GM13976 (cell line): ENCODE measurements at places on chromosomes 16 and 17.

- DNase-seq, result no peak
Measured at GRCh38 chr17:83180264-83180995, 101.0 kb downstream of the METRNL start.

DNA sequence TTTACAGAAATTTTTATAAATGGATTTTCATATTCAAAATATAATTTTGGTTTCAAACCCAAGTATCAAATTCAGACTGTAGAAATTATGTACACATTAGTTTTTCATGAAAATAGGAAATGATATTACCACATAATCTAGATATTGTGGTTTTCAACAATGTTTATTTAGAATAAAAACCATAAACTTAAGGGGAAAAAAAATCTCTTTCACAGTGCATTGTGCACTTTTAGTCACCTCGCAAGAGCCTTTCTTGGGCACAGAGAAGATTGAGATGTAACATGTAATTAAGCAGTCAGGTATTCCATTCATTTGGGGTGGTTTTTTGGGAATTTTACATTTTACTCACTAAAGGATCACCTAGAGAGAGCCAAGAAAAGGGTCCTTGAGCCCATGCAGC, 104.0 kb downstream of the TANC2 start:
- DNase-seq, result no peak

- DNase-seq, result no peak
Measured at GRCh38 chr17:48641541-48642058, 15.4 kb upstream of the HOXB9 start.

GRCh38 chr17:81471818-81472456, 40.7 kb downstream of the ACTG1 start:
- no peak for DNase-seq

DNA sequence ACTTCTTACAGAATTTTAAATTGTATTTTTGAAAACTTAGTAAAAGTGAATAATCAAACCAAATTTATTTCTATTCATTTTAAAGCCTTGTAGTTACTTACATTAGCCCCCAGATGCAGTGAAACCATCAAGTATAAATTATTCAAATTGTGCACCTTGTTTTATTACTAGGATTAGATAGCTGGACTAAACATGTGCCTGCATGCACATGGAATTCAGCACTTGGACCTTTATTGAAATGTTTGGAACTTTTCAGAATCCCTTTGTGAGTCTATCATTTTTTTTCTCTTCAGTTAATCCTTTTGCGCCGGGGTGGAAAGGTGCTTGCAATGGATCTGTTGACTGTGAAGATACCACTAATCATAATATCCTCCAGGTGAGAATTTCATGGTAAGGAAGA, 4.7 kb downstream of the ZPBP2 start:
- no peak for DNase-seq

- DNase-seq, result no peak
Measured at GRCh38 chr17:4769628-4770027, 2.1 kb upstream of the TM4SF5 start.

DNA sequence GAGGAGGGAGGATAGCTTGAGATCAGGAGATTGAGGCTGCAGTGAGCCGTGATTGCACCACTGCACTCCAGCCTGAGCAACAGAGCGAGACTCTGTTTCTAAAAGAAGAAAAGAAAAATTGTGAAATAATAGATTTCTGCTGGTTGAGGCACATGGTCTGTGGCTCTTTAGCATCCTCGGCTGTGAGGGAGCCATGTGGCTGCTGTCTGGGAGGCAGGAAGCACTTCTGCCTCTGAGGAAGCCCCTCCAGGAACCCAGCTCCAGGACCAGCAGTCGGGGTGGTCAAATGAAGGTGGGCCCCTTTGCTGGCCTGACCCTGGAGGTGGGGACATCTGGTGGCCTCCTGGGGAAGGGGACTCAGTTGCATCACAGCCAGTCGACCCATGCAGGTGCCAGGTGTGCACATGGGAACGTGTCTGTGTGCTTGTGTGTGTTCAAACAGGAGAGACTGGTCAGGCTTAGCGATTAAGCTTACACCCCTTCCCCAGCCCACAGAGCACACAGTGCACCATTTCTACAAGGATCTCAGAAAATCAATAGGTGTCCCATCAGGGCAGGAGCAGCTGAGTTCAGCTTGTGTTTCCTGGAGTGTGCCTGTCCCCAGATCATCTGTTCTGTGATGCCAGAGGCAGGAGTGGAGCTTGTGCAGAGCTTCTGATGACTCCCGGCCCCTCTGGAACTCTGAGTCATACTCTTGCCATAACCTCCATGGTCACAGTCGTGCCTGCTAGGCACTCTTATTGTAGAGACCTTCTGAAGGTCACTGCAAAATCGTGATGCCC, 24.3 kb upstream of the MGAT5B start:
- DNase-seq, result no peak

GRCh38 chr16:22726868-22727267, 87.1 kb upstream of the HS3ST2 start:
- no peak for DNase-seq

DNA sequence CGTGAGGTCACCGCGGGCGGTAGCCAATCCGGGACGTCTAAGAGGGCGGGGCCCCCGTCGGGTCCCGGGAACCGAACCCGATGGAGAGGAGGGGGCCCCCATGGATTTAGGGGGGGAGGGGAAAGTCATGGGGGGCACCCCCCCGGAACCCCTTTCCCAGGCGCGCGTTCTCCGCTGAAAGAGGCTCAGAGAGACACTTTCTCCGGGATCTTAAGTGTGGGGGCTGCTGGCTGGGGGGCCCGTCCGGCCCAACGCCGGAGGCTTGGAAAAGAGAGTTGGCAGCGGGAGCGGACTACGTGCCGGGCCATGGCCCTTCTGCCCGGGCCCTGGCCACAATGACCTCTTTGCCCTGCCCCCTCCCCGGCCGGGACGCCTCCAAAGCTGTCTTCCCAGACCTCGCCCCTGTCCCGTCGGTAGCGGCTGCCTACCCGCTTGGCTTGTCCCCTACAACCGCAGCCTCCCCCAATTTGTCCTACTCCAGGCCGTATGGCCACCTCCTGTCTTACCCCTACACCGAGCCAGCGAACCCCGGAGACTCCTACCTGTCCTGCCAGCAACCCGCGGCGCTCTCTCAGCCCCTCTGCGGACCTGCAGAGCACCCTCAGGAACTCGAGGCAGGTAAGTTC, at the start of gene DLX4:
Gene DLX4, plus strand, starts transcription at position 57 of the 626 bp plus-strand sequence. Its CDS starts 279 bp downstream, at position 336.
- peak; percentile 68 for DNase-seq

GRCh38 chr16:1563786-1564185, 30.3 kb downstream of the TMEM204 start:
- no peak for DNase-seq

- DNase-seq, result no peak
Measured at GRCh38 chr16:25311039-25311438, 53.4 kb upstream of the ZKSCAN2 start.

DNA sequence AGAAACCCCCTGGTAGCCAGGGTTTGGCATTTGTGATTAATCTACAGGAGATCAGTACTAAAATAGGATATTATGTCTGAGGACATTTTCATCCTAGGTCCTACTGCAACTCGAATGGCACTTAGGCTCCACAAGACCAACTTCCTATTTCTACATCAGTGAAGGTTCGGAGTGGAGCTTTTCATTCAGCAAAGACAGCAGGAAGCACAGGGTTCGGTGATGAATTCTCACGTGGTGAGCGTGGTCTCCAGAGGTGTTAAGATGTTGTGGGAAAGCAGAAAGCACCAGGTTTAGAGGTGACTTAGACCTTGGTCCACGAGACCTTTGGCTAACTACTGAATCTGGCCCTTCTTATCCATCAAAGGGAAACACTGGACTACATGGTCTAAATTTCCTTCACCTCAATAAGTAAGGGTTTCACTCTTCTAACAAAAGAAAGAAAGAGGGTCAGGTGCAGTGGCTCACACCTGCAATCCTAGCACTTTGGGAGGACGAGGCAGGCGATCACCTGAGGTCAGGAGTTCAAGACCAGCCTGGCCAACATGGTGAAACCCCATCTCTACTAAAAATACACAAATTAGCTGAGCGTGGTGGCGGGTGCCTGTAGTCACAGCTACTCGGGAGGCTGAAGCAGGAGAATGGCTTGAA, 13.9 kb upstream of the HELZ start:
- no peak for DNase-seq

GRCh38 chr17:58421711-58422110, 4.4 kb upstream of the RNF43 start:
- no peak for DNase-seq

GRCh38 chr16:84643180-84643583, 5.1 kb upstream of the KLHL36 start:
- DNase-seq, result no peak

DNA sequence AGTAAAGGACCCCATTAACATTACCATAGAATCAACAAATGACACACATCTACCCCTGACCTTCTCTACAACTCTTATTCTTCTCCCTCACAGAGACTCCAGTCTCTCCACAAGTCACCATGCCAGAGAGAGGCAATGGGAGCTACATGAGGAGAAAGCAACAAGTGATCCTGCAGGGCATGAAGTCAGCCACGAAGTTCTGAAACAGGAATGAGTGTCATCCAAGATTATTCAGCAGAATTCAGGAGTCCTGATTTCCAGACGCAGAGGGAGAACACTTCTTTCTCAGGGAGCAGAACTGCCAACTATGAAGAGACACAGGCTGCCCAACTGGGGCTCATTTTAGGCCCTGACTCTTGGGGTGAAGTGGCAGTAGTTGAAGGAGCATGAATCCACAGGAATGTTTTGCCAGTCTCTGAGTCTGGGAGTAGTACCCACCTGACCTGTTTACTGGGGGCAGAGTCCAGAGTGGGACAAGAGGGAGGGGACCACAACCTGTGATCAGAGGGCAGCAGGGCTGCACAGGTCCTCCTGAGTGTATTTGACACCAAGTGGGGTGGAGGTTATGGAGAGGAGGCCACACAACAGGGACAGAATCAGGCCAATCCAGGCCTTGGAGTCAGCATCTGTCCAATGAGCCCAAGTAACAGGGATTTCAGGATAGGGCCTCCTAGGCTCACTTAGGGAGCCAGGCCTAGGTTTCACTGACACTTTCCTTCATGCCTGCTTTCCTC, 2.4 kb upstream of the MTMR4 start:
- DNase-seq, result no peak

- DNase-seq, result peak; percentile 94
Measured at GRCh38 chr17:50547035-50547735, at the start of gene SPATA20. SPATA20 (plus strand) TSS chr17:50547174; CDS start chr17:50547209, 35 bp downstream.

DNA sequence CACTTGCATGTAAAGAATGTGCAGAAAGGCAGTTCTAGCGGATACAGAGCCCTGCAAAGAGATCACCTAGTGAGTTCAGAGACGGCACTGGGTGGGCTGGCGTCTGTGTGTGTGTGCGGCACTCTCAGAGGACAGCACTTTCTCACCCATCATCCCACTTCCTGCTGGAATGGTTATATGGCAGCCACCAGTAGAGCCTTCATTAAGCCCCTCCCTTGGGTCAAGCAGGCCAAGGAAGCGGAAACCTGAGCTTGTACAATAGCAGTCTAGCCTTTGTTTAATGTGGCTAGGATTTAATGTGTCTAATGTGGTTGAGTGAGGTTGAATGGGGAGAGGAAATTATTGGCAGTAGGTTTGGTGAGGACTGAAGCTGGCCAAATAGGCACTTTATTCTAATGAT, 88.3 kb upstream of the ELAC2 start:
- no peak for DNase-seq

DNA sequence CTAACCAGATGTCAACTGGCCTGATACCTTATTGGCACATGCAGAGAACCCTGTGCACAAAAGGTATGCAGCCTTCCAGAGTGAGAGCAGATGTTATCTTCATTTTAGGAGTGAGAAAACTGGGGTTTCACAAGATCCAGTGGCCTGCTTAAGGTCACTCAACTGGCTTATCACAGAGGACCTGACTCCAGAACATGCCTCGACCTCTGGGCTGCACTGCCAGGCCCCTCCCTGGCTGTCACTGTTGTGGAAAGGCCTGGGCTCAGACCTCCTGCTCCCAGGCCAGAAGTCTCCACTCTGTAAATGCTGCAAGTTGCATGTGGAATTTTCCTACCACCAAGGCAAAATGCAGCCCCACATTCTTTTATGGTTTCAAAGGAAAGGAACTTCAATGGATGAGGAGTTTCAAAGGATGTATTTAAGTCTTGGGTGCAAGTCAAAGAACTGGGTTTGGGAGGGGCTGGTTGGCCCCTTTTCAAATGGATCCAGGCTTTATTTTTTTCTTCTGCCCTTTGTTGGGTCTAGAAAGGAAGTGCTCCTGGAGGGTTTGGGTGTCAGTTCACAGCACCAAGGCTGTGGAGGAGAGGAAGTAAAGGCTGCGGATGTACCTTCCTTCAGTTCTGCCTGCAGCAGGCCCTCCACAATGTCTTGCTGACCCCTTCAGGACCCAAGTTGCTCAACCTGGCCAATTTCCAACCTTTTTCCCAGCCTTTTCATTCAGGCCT, 30.4 kb upstream of the SMPD3 start:
- DNase-seq, result no peak

DNA sequence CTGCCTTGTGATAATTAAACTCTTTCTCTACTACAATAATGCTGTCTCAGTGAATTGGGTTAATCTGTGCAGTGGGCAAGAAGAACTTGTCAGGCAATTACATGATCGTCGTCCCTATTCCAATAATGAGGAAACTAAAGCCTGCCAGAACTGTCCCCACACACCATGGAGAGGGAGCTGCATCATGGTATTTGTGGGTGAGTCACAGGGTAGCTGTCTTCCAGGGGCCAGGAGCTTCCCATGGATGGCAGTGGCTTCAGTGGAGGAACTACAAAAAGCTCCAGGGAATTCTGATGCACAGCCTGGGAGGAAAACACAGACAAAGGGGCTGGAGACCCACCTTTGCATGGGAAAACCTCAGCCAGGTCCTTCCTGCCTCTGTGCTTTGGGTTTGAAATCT, 83.3 kb upstream of the C16orf82 start:
- DNase-seq, result no peak

DNA sequence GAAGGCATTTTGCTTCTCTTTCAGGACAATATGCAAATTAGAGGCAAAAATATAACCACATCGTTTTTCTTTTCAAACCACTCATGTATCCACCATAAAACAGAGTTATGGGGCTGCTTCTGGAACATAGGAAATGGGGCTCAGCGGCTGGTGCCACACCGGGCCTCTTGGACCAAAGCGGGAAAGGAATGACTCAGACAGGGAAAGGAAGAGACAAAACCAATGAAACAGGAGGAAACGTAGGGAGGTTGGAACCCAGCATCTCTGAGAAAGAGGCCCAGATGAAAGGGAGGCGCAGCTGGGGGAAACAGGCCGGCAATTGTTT, 28.5 kb downstream of the CUEDC1 start:
- DNase-seq, result no peak
